ENCODE measurements at places on chromosomes 3 and 15.

GRCh38 chr3:4097801-4098200, 205.4 kb upstream of the SETMAR start:
- DNase-seq, result no peak

GRCh38 chr3:33278163-33278562, 921 bp downstream of the FBXL2 start:
- no peak for DNase-seq

DNA sequence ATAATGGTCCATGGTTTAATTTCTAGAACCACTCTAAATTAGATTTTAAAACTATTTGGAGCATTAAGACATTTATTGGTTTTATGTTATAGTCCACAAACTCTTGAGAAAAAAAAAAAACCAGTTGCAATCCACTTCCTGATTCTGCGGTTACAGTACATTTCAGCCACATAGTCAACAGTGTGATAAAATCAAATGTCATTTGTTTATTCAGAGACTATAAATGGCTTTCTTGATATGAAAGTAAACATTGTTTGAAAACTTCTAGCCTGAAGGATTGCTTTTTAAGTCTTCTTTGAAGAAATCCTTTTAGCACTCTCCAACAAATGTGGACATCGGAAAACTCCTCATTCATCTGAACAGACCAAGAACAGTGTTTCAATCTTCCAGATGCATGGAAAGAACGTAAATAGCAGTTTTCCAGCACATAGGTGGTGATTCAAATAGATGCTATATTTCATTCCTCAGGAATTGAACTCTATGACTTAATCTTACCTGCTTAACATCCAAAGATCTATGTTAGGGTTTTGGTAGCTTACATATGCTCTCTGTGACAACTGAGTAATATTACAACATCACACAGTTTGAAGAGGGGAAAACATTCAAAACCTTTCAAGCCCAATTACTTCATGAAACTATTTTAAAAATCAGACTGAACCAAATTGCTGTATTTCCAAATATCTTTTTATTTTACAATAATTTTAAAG, 87.8 kb upstream of the UBE2E2 start:
- no peak for DNase-seq

DNA sequence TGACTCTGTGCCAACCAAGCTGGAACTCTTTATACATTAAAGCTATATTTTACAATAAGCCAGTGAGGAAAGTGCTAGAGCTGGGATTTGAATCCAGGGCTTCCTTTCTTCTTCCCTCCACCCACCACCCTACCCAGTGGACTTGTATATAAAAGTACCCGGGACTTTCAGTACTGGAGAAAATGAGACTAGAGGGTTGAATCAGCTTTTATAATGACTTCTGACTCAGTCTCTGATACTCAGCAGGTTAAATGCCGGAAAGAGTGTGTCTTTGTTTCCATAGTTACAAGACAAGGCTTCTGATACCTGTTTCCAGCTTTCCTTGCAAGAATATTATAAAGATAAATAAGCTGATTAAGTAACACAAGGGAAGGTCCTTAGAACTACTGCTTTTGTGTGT, 80.9 kb downstream of the FRMD4B start:
- no peak for DNase-seq

- DNase-seq, result no peak
Observed at GRCh38 chr3:100216713-100217112, 44.1 kb upstream of the TBC1D23 start.

DNA sequence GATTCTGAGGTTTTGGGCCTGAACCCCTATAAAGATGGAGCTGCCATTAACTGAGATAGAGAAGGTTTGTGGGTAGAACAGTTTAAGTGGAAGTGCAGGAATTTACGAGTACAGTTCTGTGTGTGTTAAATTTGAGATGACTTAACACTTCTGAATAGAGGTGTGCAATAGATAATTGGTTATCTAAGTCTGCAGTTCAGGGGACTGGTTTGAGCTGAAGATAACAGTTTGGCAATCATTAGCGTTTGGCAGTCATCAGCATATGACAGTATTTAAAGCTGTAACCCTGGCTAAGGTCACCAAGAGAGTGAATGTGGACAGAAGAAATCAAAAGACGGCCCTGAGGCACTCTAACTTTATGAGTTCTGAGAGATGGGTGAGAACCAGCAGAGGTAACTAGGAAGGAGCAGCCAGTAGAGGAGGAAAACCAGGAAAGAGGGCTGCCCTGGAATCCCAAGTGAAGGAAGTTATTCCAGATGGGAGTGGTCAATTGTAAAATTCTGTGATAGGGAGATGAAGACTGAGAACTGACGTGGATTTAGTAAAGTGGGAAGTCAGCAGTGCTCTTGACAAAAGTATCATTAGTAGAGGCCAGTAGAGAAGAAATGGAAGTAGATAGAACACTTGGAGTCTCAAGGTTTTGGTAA, 8.1 kb downstream of the MYNN start:
- no peak for DNase-seq

DNA sequence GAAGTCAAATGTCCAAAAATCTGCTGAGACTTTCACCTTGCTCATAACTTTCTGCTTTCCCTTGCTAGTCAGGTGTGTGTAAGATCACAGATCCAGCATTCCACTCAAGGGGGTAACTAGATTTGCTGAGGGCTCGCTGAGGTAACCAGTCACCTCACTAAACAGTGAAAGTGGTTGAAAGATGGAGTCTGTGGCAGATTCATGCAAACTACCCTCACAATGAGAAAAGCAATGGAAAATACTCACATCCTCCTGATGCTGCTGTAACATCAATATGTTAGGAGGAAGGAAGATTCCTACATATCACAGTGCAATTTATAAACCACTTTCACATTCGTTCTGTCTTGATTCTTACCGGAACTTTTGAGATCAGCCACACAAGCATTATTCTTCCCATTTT, 174.3 kb upstream of the BCL6 start:
- DNase-seq, result no peak

DNA sequence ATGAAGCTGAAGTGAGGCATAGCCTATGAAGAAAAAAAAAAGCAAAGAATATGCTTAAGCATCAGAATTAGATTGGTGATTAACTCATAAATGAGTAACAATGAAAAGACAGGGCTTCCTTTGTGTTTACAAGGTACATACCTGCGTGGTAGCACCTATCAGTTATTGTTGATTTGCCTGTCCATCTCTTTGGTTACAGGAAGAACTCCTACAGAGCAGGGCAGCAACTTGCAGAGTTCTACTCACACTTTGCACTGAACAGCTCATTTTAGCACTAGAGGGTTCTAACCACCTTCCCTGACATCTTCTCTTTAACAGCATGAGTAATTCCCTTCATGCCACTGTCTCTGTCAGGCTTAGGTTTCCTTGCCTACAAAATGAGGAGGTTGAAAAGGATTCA, 166.0 kb downstream of the DPH6 start:
- no peak for DNase-seq

- no peak for DNase-seq
Observed at GRCh38 chr3:169278667-169279066, 384.8 kb downstream of the MECOM start.

DNA sequence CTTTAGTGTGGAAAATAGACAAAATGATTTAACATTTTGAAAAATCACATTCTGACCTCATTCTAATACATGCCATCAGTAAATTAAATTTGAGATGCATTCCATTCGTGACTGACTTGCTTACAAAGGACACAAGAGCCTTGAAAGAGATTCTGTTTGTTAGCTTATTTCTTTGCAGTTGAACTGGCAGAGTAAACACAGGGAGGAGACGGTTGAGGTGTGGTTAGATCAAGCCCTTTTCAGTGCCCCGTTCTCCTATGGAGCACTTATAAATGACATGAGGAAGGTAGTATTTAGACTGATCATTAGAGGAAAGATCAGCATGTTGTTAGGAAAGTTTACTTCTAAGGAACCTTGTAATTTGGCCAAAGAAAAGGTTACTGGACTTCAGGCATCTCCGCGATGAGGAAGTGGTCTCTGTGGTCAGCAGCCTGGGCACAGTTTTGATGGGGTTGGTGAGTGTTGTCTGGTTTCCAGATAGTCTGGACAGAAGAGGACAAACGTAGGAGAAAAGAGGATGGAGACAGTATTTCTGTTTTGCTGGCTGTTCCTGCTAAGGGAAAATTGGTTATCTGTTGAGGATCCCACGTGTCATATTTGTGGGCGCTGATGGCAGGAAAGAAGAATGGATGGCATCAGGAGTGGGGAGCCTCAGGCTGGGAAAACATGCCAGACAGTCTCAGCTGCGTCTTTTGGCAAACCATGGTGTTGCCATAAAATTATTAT, 328.9 kb upstream of the TBL1XR1 start:
- no peak for DNase-seq

- no peak for DNase-seq
Observed at GRCh38 chr3:140094487-140094886, 159.5 kb downstream of the CLSTN2 start.

GRCh38 chr15:81485806-81486205, 111.8 kb upstream of the TMC3 start:
- DNase-seq, result no peak

DNA sequence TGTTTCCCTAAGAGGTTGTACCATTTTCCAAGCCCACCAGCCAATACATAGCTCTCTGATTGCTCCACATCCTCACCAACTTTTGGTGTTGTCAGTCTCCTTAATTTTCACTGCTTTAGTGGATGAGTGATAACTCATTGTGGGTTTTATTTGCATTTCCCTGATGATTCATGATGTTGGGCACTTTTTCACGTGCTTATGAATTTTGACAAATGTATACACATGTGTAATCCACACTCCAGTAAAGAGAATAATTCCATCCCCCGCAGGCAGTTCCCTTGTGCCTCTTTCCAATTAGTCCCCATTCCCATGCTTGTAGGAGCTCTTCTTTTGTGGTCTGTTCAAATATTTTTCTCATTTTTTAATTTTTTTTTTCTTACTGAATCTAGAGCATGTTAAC, 52.4 kb downstream of the ANP32A start:
- no peak for DNase-seq

DNA sequence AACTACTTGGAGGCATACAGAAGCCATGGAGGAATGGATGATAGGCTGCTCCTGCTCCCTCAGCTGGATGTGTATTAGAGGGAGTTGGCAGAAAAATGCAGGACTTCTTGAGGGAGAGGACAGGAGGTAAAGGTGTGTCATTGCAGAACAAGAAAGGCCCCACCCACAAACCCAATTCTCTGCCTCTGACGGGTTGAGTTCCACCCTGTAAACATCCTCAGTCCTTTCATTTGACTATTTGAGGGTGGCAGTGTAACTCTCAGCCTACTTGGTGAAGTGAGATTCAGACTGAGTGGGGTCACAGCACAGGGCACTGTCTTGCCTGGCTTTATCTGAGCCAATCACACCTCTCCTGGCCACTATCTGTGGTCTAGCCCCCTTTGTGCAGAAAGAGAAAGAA, at the start of gene TPRG1:
TSS of gene TPRG1 (plus strand) at position 265 of the 400 bp plus-strand sequence. CDS start 35,414 bp downstream, outside the sequence.
- no peak for DNase-seq

- DNase-seq, result no peak
Observed at GRCh38 chr3:195755791-195756676, 35.3 kb downstream of the MUC20 start.

- no peak for DNase-seq
Observed at GRCh38 chr15:39447881-39448280, 133.0 kb upstream of the THBS1 start.

DNA sequence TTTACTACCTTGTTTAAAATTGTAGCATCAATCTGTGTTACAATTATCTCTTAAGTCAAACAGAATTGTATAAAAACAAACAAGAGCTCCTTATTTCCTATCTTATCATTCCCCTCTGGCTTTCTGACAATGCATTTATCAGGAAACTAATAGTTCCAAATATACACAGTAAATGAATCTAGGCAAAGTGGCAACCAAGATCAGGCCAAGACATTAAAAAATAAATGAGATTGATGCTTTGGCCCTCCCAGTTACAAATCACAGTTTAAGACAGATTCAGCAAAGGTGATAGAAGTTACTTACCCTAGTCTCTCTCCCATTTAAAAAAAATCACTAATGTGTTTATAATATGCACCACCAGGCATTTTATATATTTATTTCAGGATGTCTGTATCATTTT, 236.7 kb downstream of the EPHA3 start:
- DNase-seq, result no peak

DNA sequence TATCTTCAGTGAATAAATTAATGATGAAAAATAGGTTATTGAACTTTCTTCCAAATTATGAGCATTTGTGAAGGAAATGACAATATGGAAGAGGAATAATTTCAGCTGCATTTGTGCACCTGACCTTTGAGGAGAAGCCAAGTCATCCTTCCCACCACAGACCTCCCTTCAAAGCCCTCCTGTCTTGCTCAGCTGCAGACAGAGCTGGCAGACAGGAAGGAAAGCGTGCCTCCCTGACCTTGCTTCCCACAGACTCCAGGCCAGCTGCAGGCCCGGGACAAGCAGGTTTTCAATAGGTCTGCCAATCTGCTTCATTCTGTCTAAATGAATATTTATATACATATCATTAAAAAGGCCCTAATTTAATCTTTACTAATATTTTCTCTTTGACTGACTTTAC, 152.9 kb upstream of the RBMS3 start:
- DNase-seq, result no peak

GRCh38 chr3:60158035-60158434, 1093.2 kb downstream of the FHIT start:
- no peak for DNase-seq
